ENCODE measurements at places on chromosomes 1 and 21. TPM values are rescaled to one million over a fixed set of nuclear protein-coding genes. Genes with fewer than 3 reads are reported as not detected.

DNA sequence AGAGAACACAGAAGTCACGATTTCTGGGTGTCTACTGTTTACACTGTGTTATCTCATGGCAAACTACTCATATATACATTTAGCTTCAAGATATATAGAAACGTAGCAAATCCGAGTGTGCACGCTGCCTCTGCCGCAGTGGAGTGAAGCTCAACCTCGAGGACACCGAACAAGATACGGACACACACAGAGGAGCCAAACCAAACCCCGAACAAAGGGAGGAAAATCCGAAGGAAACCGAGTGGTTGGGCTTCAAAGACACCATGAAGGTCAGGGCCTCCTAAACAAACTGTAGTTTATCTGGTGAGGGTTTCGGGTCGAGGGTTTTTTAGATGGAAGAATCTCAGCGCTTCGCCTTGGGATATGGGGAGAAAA is 34.5 kb downstream of the SLC45A1 start:
- H3K4me3 ChIP-seq: no peak overlapping the region
- no peaks in the 10 kb centered on the region for H3K27me3 ChIP-seq
- peak; percentile 9 for DNase-seq
- H3K4me1 ChIP-seq: no peaks in the 10 kb centered on the region

DNA sequence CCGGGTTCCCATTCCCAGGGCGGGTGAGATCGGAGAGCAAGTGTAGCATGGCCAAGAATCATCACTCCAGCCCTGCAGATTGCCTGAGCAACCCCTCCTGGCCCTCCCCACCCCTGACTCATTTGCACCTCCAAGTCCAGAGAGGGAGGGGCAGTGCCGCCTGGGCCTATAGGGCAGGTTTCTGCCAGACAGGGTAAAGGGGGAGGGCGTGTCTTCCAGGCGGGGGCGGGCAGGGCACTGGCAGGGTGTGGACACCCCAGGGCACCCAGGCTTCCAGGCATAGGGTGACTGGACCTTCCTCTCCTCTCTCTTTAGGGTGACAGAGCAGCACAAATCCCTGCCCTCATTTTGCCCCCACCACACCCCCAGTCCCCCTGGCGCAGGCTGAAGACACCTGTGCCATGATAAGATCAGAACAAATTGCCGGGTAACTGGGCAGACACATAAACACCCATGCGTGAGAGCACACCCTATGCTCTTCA is 3.2 kb upstream of the CRYBG2 start:
- H3K27me3 ChIP-seq: no peaks in the 10 kb centered on the region
- H3K36me3 ChIP-seq: no peaks in the 10 kb centered on the region
- H3K27ac ChIP-seq: no peak overlapping the region
- DNase-seq: no peak

DNA sequence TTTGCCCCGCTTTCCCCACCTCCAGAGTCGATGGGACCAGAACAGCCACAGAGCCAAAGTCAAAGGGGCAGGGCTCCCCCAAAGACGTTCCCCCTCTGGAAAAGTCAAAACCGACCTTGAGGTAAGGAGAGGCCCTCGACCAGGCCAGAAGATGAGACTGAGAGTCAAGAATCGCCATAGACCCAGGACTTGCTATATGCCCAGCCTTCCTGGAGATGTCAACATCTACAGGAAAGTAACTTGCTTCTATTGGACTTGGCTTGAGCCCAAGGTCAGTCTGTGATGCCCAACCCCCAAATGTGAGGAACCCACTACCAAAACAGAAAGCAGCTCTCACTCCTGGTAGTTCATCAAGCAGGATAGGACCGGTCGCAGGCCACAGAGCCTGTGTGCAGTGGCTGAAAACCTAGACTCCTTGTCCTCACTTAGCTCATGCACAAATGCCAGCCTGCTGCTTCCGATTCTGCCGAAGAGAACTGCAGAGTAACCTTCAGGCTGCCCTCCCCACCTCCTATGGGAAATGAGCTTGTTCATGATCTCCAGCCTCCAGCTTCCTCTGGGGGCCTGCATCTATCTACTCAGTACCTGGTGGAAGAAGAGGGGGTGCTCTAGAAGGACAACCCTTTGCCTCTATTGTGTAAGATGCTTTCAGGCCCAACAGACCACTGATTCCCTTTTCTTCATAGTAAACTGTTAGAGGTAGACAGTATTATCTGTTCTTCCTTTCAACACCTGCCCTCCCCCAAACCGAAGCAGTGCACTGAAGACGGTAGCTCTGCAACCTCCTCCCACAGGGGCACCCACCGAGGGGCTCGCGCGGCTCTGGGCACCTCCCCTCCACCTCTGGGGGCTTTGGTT is 1.4 kb downstream of the ACOT7 start:
- no peaks in the 10 kb centered on the region for H3K36me3 ChIP-seq
- DNase-seq: no peak
- H3K4me3 ChIP-seq: no peak overlapping the region
- no peaks in the 10 kb centered on the region for H3K4me1 ChIP-seq

GRCh38 chr1:172663732-172664131 is 4.8 kb downstream of the FASLG start:
- H3K27ac ChIP-seq: no peak overlapping the region
- no peaks in the 10 kb centered on the region for H3K27me3 ChIP-seq
- no peaks in the 10 kb centered on the region for H3K4me1 ChIP-seq
- H3K4me3 ChIP-seq: no peak overlapping the region
- no peak for DNase-seq

DNA sequence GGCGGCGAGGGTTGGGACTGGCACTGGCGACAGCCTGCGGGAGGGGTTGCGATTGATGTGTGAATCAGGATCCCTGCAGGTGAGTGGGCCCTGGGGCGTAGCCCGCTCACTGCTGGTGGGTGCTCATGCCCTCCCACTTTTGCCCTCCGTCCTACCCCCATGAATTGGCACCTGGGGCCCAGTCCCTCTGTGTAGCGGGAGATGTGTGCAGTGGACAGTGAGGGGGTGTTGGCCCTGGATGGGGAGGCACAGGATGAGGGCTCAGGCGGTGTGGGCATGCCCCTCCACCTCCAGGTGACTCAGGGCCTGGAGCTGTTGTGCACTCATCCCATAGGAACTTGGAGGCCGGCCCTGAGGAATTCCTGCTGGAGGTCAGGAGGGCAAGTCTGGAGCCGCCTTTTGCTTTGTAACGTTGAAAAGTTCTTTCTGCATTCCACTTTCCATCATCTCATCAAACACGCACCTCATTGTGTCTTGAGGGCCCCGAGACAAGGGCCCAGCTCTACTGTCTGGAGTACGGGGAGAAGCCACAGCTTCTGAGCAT is 3.0 kb downstream of the PEAR1 start:
- DNase-seq: no peak
- no peaks in the 10 kb centered on the region for H3K4me1 ChIP-seq
- no peak overlapping the region for H3K4me3 ChIP-seq

DNA sequence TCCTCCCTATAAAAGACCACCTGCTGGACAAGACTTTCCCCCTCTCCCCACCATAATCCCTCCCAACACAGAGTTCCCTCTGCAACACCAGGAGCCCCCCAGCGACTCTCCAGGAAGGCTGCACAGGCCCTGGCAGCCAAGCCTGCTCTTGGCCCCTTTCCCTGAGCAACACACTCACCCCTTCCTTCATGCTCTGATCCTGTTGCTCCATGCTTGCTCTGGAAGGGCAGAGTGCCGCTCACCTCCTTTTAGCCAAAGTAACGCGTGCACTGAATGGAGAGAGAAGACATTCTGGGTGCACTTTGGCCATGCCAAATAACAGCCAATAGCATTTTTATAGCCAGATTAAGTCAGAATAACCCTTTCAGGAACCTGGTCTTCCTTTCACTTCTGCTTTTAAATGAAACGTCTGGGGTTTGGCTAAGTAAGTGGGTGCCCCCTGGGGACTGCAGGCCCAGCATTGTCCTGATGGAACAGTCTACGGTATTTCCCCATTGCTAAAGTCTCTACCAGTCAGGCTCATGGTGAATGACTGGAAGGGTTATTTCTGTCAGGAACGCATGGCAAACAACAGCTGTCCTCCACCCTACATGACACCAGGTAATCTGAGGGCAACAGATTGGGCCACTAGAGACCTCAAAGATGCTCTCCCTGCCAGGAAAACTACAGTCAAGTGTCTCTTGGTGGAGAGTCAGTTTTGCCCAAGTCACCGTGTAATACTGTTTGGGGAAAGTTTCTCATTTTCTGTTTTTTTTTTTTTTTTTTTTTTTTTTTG is at the start of gene SLC2A5:
SLC2A5 (minus strand) TSS at position 310 of the 775 bp plus-strand sequence; CDS start at position 211, 99 bp downstream.
- H3K27me3 ChIP-seq: no peaks in the 10 kb centered on the region
- H3K4me3 ChIP-seq: no peak within 1 kb of the TSS
- no peak within 1 kb of the TSS for H3K27ac ChIP-seq
- no peak for DNase-seq
- no peaks in the 10 kb centered on the region for H3K4me1 ChIP-seq
- no peaks in the 10 kb centered on the region for H3K36me3 ChIP-seq

GRCh38 chr1:153478692-153479618 is 18.5 kb upstream of the S100A7 start:
- H3K27ac ChIP-seq: no peak overlapping the region
- H3K4me1 ChIP-seq: no peaks in the 10 kb centered on the region
- no peaks in the 10 kb centered on the region for H3K27me3 ChIP-seq

DNA sequence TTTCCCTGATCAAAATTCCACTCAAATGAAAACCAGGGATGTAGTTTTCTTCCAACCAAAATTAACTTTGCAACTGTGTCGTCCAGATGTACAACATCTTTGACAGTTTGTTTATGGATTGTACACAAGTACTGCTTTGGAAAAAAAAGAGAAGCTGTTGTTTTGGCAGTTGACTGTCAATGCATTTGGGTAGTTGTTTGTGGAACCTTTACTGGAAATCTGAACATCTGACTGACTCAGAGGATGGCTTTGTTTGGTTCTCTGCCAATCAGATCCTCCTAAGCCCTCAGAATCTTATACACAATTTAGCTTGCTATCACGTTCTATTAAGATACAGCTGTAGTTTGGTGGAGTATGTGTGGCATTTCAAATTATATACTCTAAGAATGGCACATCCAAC is 195.0 kb downstream of the KCNK2 start:
- no peak overlapping the region for H3K27ac ChIP-seq
- H3K27me3 ChIP-seq: no peaks in the 10 kb centered on the region
- H3K4me3 ChIP-seq: no peak overlapping the region
- DNase-seq: no peak

DNA sequence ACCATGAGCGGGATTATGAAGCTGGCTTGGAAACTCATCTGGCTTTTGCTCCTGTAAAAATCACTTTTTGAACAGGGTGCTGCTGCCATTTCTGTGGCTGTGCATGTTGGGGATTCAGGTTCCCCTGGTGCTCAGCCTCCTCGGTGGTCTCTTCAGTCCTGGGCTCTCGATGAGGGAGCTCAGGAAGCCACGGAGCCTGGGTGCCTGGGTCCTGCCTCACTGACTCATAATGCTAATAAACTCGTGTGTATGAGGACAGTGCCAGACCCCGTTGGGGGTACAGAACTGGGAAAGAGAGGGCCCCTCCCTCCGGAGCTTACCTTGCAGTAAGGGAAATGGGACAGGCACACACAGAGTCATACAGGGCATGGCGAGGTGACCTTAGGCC is 5.8 kb downstream of the COQ8A start:
- no peaks in the 10 kb centered on the region for H3K36me3 ChIP-seq
- H3K27me3 ChIP-seq: no peaks in the 10 kb centered on the region
- peaks cover 4% of the 10 kb centered on the region for H3K4me1 ChIP-seq
- no peak overlapping the region for H3K4me3 ChIP-seq
- no peak for DNase-seq

GRCh38 chr1:197096137-197096536 is 29.1 kb upstream of the F13B start:
- no peaks in the 10 kb centered on the region for H3K27me3 ChIP-seq
- no peaks in the 10 kb centered on the region for H3K4me1 ChIP-seq
- no peak for DNase-seq
- no peaks in the 10 kb centered on the region for H3K36me3 ChIP-seq

DNA sequence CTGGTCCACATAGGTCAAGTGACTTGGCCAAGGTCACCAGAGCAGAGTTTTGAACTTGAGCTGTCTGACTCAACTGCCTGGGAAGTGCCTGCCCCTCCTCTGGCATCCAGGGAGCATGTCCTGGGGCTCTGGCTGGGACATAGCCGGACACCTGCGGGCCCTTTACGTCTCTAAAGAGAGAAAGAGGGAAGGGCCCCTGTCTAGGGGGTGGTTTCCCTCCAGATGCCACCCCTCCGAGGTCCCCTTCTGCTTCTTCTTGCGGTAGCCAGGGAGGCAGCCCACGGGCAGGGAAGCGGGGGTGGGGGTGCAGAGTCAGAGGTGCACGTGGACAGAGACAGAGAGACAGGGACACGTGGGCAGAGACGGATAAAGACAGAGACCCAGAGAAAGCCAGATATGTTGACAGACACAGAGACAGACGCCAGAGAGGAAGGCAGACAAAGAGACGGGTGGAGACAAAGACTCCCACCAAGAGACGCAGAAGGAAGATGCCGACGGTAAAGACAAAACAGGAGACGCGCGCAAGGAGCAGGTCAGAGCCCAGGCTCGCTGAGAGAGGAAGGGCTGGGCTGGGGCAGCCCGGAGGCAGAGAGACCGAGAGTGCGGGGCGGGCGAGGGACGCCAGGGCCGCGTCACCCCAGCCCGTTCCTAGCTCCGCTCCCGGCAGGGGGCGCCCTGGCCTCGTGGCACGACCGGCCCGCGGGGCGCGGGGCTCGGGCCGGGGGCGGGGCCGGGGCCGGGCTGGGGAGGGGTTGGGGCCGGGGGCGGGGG is 458 bp upstream of the ALPL start:
- no peaks in the 10 kb centered on the region for H3K4me1 ChIP-seq
- no peak overlapping the region for H3K27ac ChIP-seq
- no peaks in the 10 kb centered on the region for H3K36me3 ChIP-seq
- peak; percentile 90 for DNase-seq
- H3K4me3 ChIP-seq: no peak overlapping the region
- no peaks in the 10 kb centered on the region for H3K27me3 ChIP-seq

GRCh38 chr1:201461645-201462441 is 7.1 kb downstream of the PHLDA3 start:
- peak overlapping the region; percentile 100 for H3K27ac ChIP-seq
- DNase-seq: peak; percentile 93
- H3K36me3 ChIP-seq: peaks cover 5% of the 10 kb centered on the region
- no peak overlapping the region for H3K4me3 ChIP-seq
- H3K27me3 ChIP-seq: no peaks in the 10 kb centered on the region

The TNN gene
- total RNA-seq: not detected

The NT5C1A gene
- total RNA-seq: 0.57 TPM

The TTC24 gene
- not detected for total RNA-seq

The MXRA8 gene
- total RNA-seq: 105 TPM

The ILDR2 gene
- 0.42 TPM for total RNA-seq

The BEND5 gene
- 11.2 TPM for total RNA-seq

The TSPAN2 gene
- total RNA-seq: 83.0 TPM

The SSX2IP gene
- total RNA-seq: 8.2 TPM

The LCE2B gene
- not detected for total RNA-seq

Data from aorta (tissue), 5 donors.